ENCODE measurements at places on chromosomes 4 and X. TPM values are rescaled to one million over a fixed set of nuclear protein-coding genes. Genes with fewer than 3 reads are reported as not detected.

- no peaks in the 10 kb centered on the region for H3K27me3 ChIP-seq
- no peak overlapping the region for H3K4me3 ChIP-seq
- no peak overlapping the region for H3K27ac ChIP-seq
- DNase-seq: no peak
- no peaks in the 10 kb centered on the region for H3K36me3 ChIP-seq
These were observed 10.5 kb downstream of the SORBS2 start for GRCh38 chr4:185801471-185801870.

GRCh38 chr4:44070843-44071242 lies 377.8 kb downstream of the KCTD8 start:
- no peaks in the 10 kb centered on the region for H3K4me1 ChIP-seq
- H3K27ac ChIP-seq: no peak overlapping the region
- H3K4me3 ChIP-seq: no peak overlapping the region
- no peaks in the 10 kb centered on the region for H3K27me3 ChIP-seq
- no peak for DNase-seq
- no peaks in the 10 kb centered on the region for H3K36me3 ChIP-seq

The ARHGEF38 gene
- not detected for total RNA-seq

The RWDD4 gene
- 15.8 TPM for total RNA-seq

The ADGRG2 gene
- total RNA-seq: not detected
